ENCODE measurements at places on chromosomes 1 and 21.

DNA sequence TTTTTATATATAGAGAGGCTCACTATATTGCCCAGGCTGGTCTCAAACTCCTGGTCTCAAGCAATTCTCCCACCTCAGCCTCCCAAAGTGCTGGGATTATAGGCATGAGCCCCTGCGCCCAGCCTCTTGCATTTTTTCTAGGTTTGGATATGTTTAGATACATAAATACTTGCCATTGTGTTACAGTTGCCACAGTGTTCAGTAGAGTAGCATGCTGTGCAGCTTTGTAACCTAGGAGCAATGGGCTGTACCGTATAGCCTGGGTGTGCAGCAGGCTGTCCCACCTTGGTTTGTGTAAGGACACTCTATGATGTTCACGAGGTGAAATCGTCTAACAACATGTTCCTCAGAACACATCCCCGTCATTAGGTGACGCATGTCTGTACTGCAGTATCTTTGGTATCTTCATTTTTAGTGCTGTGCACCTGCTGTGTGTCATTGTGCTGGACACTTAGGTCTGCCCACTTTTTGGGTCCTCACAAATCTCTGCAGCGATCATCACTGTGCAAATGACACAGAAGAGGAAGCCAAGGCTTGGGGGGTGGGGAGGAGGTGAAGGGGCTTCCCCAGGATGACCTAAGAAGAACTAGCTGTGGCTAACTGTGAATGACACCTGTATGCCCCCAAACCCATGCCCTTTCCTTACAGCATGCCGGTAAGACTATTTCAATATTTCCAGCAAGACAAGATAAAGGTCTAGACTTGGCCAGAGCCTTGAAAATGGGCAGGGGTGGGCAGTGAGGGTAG lies 44.5 kb downstream of the SDC3 start:
- DNase-seq: no peak

DNA sequence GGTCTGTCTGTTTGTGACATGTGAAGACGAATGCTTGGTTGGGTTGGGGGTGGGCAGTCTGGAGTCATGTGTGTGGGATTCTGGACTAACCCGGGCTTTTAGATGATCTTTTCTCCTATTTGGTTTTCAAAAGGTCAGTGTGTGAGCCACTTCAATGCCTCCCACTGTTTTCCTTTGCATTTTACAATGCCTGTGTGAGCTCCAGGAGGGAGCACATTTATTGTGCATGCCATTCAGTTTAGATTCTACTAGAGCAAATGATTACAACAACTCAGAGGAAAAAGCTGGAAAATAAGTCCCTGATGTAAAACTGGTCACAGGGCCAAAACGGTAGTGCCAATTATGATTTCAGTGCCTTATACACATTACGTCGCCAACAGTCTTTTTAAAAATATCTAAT lies 90.9 kb downstream of the LYPLAL1 start:
- no peak for DNase-seq

GRCh38 chr1:234647245-234647644 lies 37.3 kb upstream of the IRF2BP2 start:
- no peak for DNase-seq

DNA sequence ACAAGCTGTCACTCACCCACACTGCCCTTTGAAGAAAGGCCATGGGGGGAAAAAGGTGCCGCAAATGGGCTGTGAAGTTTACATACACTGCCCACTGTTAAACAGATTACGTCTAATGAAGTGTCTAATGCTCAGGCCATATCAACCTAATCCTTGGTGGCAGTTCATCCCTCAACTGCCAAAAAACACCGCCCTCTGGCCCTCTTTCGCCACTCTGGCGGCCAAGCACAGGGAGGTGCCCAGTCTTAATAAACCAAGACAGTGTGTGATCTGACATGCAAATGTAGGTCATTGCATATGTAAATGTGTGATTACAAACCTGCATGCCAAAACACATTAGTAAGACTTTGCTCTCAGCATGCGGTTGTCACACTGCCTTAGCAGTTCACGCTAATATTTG lies 89.5 kb downstream of the NEK7 start:
- DNase-seq: no peak
